Immature natural killer cell (primary cell): ENCODE measurements at places on chromosomes 12 and 14. TPM values are rescaled to one million over a fixed set of nuclear protein-coding genes. Genes with fewer than 3 reads are reported as not detected.

CCDC177 gene
- not detected for polyA plus RNA-seq

FAM222A gene
- 0.20 TPM for polyA plus RNA-seq

DPF3 gene
- 1.8 TPM for polyA plus RNA-seq

ACOT6 gene
- not detected for polyA plus RNA-seq

NGB gene
- polyA plus RNA-seq: not detected

TPH2 gene
- polyA plus RNA-seq: not detected

MAP3K9 gene
- polyA plus RNA-seq: 0.55 TPM

TSHR gene
- not detected for polyA plus RNA-seq

HOXC6 gene
- not detected for polyA plus RNA-seq

MLH3 gene
- 0.38 TPM for polyA plus RNA-seq

GRIN2B gene
- not detected for polyA plus RNA-seq

SPIC gene
- polyA plus RNA-seq: not detected

RERGL gene
- not detected for polyA plus RNA-seq

COPS7A gene
- polyA plus RNA-seq: 45.6 TPM

ANKS1B gene
- not detected for polyA plus RNA-seq

AQP6 gene
- not detected for polyA plus RNA-seq

PTCSC3 gene
- polyA plus RNA-seq: not detected

CLEC6A gene
- not detected for polyA plus RNA-seq

HIGD1C gene
- not detected for polyA plus RNA-seq

CLEC2A gene
- not detected for polyA plus RNA-seq

RNASE3 gene
- polyA plus RNA-seq: not detected

CCDC92 gene
- 24.6 TPM for polyA plus RNA-seq

A2M gene
- not detected for polyA plus RNA-seq

ANGEL1 gene
- polyA plus RNA-seq: 17.8 TPM

KRT72 gene
- not detected for polyA plus RNA-seq

TAS2R8 gene
- not detected for polyA plus RNA-seq

MYF5 gene
- not detected for polyA plus RNA-seq

TRPV4 gene
- not detected for polyA plus RNA-seq

ACSS3 gene
- not detected for polyA plus RNA-seq

SLC4A8 gene
- polyA plus RNA-seq: not detected
